HS-27A (cell line): ENCODE measurements at places on chromosomes 11 and 22.

GRCh38 chr22:24514241-24515026 lies 19.3 kb downstream of the UPB1 start:
- no peak for DNase-seq

GRCh38 chr11:3010521-3011275 lies 18.6 kb upstream of the NAP1L4 start:
- no peak for DNase-seq

- DNase-seq, result no peak
These were observed 119.1 kb downstream of the ZNF280B start for GRCh38 chr22:22389467-22389866.

DNA sequence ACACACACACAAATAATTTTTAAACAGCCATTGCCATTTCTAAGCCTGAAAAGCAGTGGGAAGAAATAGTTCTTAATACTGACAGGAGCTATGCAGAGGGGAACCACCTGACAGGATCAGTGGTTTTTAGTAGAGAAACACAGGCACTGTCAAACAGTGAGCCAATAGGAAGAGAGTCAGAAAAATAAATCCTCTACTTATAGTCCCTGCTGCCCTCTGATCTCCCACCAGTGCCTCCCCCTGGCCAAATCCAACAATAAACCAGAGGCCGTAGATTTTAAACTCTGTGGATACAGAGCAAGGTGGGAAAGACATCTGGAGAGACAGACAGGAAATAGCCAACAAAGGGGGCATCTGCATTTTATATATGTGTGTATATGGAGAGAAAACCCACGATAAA lies 7.9 kb upstream of the OR56B4 start:
- DNase-seq, result no peak

DNA sequence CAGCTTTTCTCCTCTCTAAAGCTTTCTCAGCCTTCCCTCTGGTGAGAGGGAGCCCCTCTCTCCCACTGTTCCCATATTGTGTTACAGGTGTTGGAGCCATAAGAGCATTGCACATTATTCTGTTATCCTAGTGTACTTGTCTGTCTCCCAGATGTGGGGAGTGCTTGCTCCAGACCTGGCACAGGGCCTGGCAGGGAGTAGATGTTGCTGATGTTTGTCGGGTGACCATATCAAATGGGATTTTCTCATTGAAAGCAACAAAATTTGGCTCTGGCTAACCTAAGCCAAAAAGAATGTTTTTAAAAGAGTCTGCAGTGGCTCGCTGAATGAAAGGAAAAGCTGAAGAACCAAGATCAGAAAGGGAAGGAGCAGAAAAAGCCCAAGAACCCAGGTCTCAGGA lies 41.1 kb downstream of the CYB5R2 start:
- no peak for DNase-seq

DNA sequence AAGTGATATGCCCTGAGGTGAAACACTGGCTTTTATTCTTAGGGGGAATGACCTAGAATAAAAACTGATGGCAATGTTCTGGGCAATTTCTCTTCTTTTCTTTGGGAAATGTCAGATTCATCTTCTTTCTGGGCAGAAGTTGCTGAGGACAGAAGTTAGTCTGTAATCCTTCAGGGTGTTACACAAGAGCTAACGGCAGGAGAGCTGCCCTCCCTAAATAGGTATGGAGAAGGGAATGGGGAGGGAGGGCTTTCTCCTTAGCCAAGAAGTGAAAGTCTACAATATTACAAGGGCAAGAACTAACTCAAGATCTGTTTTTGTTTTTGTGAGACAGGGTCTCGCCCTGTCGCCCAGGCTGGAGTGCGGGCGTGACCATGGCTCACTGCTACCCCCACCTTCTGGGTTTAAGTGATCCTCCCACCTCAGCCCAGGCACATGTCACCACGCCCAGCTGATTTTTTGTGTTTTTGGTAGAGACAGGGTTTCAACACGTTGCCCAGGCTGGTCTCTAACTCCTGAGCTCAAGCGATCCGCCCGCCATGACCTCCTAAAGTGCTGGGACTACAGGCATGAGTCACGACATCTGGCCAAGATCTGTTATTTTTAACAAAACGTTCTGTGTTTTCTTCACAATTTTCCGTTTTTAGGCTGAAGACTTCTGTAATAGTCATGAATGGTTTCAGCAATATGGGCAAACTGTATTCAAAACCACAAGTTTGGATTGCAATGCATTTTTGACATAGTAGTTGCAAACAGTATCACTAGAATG lies 7.2 kb downstream of the PIWIL4 start:
- peak; percentile 29 for DNase-seq

GRCh38 chr11:57712256-57713150 lies at the start of gene TMX2:
TMX2 (plus strand) TSS chr11:57712593; CDS start chr11:57712619, 26 bp downstream.
- peak; percentile 97 for DNase-seq
